ENCODE measurements at places on chromosomes 2 and 18. TPM values are rescaled to one million over a fixed set of nuclear protein-coding genes. Genes with fewer than 3 reads are reported as not detected.

TTN gene
- 2.2 TPM for polyA plus RNA-seq

CLEC4F gene
- polyA plus RNA-seq = 0.07 TPM

ZC3H6 gene
- 4.9 TPM for polyA plus RNA-seq

MSTN gene
- polyA plus RNA-seq = 1.4 TPM

SMYD1 gene
- 0.16 TPM for polyA plus RNA-seq

MAP3K19 gene
- 3.5 TPM for polyA plus RNA-seq

IL36RN gene
- 0.15 TPM for polyA plus RNA-seq

SERPINB3 gene
- not detected for polyA plus RNA-seq

REG3A gene
- polyA plus RNA-seq = not detected

ZAP70 gene
- 2.0 TPM for polyA plus RNA-seq

MAL gene
- 0.51 TPM for polyA plus RNA-seq

DSC1 gene
- not detected for polyA plus RNA-seq

EIF5B gene
- polyA plus RNA-seq = 62.1 TPM

LHCGR gene
- 0.06 TPM for polyA plus RNA-seq

ATP5F1A gene
- 463 TPM for polyA plus RNA-seq

IL36G gene
- 0.21 TPM for polyA plus RNA-seq

DNAH6 gene
- 5.7 TPM for polyA plus RNA-seq

ZSWIM2 gene
- not detected for polyA plus RNA-seq

FBXO48 gene
- 2.6 TPM for polyA plus RNA-seq

DPP10 gene
- polyA plus RNA-seq = 3.5 TPM

HOXD13 gene
- not detected for polyA plus RNA-seq

SANBR gene
- polyA plus RNA-seq = 40.9 TPM

GKN1 gene
- polyA plus RNA-seq = not detected

CFC1 gene
- polyA plus RNA-seq = 4.4 TPM

GPR155 gene
- polyA plus RNA-seq = 3.4 TPM

KIF3C gene
- polyA plus RNA-seq = 16.1 TPM

CD28 gene
- polyA plus RNA-seq = 1.8 TPM

LIPG gene
- polyA plus RNA-seq = 16.8 TPM

DPYSL5 gene
- 0.95 TPM for polyA plus RNA-seq

SLC9A2 gene
- polyA plus RNA-seq = 0.21 TPM

LRP2 gene
- 4.3 TPM for polyA plus RNA-seq

FAM228A gene
- 2.4 TPM for polyA plus RNA-seq

CCL20 gene
- 0.59 TPM for polyA plus RNA-seq

ZNG1B gene
- polyA plus RNA-seq = 52.8 TPM

PTPRN gene
- 1.0 TPM for polyA plus RNA-seq

VAMP8 gene
- polyA plus RNA-seq = 68.1 TPM

MERTK gene
- 12.7 TPM for polyA plus RNA-seq

DLX1 gene
- not detected for polyA plus RNA-seq

COBLL1 gene
- polyA plus RNA-seq = 23.7 TPM

TACR1 gene
- 1.6 TPM for polyA plus RNA-seq

GKN2 gene
- polyA plus RNA-seq = 2.2 TPM
